Central memory CD8-positive, alpha-beta T cell (primary cell): ENCODE measurements at places on chromosomes 3 and 15.

DNA sequence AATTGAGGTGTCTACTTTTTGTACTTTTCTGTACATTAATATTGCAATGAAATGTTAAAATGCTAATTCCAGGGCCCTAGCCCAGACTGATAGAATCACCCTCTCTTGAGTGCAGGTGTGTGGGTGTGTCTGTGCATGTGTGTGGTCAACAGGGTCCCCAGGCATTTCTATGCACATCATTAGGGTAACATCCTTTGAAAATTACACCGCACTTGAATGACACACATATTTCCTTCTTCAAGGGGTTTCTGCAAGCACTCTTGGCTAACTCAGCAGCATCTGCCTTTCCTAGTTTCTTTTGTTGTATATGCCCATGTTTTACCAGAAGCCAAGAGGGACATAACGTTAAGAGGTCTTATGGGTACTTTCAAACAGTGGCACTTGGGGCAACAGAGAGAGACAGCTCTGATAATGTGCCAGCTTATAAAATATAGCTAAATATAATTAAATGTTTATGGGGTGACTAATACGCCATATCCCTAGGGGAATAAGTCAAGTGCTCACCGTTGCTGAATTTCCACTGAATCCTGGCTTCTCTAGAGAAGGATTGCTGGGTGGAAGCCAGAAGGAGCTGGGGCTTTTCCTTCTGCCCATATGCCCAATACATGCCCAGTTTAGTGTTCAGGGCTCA, 54.5 kb upstream of the LRIG1 start:
- no peak for DNase-seq

- no peak for DNase-seq
These were observed 22.4 kb downstream of the LYZL4 start for GRCh38 chr3:42387802-42388651.

- DNase-seq: no peak
These were observed 132.7 kb upstream of the RAP2B start for GRCh38 chr3:153029350-153029749.

DNA sequence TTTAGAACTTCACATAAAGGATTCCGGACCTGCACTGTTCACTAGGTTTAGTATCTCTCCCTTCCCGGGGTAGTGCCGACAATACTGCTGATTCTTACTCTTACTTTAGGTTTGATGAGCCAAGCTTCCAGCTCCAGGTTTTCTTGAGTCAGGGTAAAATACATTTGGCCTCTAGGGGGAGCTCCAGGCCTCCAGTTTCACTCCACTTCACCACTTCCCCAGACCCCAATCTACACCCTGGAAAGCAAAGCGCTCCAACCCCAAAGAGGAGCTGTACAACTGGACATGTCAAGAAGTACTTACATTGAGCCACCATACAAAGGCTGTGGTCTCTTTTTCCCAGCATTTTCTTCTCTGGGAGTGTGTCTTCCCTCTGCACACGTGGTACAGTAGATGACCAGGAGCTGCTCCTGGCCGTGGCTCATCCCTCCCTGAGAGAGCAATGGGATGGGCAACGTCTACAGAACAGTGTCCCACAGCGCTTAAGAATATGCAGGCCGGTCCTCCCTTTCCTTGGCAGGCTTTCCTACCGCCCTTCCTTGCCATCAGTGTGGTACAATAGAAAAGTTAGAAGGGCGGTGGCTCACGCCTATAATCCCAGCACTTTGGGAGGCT, 93.9 kb upstream of the CCDC80 start:
- peak; percentile 49 for DNase-seq

GRCh38 chr15:38226608-38227266, 25.9 kb upstream of the SPRED1 start:
- DNase-seq: no peak

GRCh38 chr3:61702453-61702852, 141.1 kb downstream of the PTPRG start:
- DNase-seq: no peak

GRCh38 chr3:152737021-152737908, 97.7 kb upstream of the P2RY1 start:
- no peak for DNase-seq

DNA sequence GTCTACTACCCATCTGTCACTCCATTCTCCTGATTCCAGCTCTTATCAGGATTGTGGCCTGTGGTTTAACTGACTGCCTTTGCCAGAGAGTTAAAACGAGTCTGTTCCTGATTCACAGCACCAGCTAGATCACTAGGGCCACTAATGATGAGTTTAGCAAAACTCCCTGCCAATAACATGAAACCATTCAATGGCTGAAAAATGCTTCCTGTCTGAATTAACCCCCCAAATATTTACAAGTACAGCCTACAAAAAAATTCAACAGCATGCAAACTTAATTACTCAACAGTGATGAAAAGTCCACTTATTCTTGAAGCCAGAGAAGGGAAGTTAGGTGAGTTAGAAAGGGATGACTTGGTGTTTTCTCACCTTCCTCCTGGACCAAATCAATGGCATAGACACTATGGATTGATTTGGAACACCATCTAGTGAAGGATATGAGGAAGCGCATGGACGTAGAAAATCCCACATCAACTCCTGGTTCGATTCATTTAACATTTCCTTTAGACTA, 141.4 kb downstream of the TGFBR2 start:
- DNase-seq: no peak

- DNase-seq: no peak
These were observed 556.4 kb upstream of the CCDC54 start for GRCh38 chr3:106820726-106821362.

DNA sequence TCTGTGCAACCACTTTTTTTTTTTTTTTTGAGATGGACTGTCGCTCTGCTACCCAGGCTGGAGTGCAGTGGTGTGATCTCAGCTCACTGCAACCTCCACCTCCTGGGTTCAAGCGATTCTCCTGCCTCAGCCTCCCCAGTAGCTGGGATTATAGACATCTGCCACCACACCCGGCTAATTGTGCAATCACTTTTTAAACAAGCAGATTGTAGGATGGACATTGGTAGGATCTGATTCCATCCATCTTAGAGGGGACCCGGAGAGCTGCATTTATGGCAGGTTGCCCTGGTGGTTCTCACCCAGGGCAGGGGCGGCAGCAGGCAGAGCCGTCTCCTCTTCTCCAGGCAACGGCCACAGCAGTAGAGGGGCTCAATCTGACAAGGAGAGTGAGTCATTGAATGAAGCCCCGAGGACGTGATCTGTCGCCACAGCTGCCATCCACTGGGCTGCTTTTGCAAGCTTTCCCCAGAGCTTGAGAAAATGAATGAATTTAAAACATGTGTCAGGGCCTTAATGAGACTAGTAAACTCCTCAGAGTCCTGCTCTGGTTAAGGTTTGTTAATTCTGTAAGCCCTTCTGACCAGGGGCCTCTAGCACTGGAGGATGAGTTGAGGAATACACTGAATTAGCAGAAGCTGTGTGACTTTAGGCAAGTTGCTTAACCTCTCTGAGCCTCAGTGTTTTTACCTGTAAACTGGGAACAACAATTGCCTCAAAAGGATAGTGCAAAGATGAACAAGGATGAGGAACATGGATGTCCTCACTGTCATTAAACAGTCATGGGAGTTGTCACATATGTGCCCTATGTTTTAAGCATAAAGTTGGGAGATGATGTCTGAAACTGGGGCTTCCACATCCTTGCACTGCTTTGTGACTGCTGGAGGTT, 129.1 kb downstream of the ASB7 start:
- DNase-seq: no peak

- DNase-seq: no peak
These were observed 138.1 kb downstream of the MAP2K5 start for GRCh38 chr15:67680641-67681040.

GRCh38 chr15:50321680-50322210, 33.3 kb downstream of the GABPB1 start:
- DNase-seq: no peak

DNA sequence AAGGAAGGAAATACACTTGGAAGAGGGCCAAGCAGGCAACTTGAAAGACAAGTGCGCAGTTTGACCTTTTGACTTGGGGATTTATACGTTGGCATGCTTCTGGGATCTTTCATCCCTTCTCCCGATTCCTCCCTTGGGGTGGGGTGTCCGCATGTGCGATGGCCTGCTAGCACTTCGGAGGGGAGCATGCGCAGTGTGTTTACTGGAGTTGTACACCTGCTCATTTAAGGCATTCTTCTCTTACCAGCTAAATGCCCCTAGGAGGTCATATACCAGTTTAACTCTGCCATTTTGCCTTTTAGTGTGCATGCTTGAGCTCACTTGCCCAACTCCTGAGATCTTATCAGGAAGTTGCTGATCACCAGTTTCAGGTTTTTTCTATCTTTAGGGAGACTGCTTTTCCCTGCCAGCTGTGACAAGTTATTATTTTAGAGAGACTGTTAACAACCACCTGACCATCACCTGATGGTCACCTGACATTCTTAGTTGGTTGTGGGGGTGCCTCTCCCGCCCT, 63.5 kb downstream of the BFSP2 start:
- no peak for DNase-seq

DNA sequence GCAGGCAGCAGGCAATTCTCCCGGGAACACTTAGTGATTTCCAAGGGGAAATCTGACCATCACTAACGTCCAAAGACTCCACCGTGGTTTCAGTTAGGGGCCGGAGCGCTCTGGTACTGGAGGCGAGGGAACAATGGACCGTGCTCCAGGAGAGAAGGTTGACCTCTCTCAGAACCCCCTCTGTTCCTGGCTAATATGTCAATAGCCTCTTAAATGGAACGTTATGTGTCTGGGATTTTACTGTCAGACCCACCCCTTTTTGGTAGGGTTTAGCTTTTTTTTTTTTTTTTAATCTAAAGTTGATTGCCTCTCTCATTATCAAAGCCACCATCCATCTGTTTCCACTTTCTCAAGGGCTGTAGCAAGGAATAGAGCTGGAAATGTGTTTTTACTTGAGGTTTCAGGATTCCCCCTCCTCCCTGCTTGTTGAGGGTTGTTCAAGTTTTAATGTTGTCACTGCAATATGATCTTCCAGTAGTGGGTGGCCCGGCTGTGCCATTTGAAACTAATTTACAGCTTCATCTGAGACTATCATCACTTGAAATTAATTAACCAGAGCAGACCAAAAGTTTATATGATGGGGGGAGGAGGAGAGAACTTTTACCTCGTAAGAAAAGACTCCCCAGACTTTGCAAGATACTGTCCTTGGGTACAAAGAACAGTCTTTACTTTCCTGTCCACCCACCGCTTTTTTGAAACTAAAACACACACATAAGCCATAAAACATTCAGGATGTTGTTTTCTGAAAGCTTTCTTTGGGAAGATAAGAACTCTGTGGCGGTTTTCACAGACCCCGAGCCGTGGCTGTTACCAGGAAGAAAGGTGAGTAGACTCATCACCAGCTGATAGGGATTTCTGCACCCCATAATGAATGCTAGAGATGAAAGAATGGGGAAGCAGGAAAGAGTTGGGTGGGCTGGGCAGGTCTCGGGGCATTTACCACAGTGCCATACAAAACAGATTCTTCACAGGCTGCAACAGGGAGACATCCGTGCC, 187.8 kb downstream of the UACA start:
- no peak for DNase-seq

DNA sequence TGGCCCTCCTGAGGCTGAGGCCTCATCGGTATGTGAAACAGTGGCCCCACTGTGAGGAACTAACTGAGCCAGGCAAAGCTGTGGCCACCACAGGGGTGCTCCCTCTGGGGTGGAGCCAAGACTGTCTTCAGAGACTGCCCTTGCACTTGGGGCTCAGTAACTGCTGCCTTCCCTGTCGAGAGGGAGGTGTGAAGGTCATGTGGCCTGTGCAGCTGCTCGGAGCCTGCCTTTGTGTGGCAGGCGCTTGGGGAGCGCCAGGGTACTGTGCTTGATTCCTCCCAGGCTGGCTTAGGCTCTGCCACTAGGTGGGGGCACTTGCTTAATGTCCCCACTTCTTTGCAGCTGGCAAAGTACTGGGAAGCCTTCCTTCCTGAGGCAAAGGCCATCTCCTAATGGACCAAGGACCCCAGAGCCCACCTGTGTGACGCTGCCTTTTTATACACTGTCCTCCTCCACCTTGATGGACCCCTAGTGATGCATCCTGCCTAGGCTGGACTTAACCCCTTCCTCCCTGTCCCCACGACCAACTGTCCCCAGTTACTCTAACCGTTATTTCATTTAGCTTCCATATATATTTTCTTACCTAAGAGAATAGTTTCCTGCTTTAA, 14.2 kb upstream of the SNX22 start:
- DNase-seq: no peak

GRCh38 chr3:127192576-127193232, at the start of gene PRR23E:
Gene PRR23E, plus strand, starts transcription at chr3:127193131. Its CDS starts 3,555 bp downstream, at chr3:127196686.
- DNase-seq: no peak

DNA sequence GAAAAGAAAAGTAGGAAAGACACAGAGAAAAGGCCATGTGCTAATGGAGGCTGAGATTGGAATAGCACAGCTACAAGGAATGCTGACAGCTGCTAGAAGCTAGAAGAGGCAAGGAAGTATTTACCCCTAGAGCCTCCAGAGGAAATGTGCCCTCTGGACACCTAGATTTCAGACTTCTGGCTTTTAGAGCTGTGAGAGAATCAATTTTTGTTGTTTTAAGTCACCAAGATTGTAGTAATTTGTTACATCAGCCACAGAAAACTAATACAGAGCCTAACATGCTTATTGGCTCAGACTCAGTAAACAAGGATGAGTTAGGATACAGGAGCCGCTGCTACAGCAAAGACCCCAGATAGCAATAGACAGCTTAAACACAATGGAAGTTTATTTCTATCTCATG, 33.1 kb upstream of the GLCE start:
- DNase-seq: no peak

DNA sequence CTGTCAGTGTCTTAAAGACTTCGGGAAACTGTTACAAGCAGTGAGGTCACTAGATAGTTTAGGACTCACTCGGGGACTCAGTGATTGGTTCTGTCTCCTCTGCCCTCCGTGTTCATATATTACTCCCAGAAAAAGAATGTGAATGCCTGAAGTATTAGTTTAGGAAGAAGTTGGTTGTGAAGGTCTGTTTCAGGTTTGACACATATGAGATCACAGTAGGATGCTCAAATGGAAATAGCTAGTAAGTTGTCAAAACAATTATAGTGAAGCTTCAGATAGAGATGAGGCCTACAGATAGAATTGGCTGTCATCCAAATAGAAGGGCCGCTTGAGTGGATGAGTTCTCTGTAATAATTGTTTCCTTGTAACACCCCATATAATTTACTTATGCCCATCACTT, 172.6 kb downstream of the PLCL2 start:
- no peak for DNase-seq

- no peak for DNase-seq
These were observed 11.5 kb upstream of the SHF start for GRCh38 chr15:45199136-45199810.

DNA sequence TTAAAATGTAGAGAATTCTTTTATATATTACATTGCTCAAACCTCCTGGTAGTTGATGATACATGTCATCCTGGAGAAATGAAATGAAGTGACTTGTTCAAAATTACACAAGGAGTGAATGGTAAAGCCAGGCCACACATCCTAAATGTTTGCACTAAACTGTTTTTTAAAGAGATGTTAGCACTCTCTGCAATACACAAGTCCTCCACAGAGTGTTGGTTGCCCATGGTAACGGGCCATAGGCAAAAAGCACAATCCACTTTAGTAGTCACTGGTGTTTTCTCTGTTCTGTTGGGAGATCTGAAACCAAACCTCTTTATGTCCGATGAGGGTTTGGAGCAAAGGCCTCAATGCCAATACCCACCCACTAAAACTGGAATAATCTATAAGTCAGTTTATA, 907.4 kb downstream of the NTRK3 start:
- no peak for DNase-seq
